ENCODE measurements at places on chromosomes 12 and 14. TPM values are rescaled to one million over a fixed set of nuclear protein-coding genes. Genes with fewer than 3 reads are reported as not detected.

DNA sequence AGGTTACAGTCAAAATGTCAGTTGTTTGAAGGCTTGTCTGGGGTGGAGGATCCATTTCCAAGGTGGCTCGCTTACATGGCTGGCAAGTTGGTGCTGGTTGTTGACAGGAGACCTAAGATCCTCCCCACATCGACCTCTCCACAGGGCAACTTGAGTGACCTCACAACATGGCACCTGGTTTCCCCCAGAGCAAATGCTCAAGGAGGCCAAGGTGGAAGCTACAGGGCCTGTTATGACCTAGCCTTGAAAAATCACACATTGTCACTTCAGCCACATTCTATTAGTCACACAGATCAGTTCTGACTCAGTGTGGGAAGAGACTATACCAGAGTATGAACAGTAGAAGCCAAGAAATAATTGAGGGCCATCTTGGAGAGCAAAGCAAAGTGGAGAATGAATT lies 11.3 kb upstream of the GNG2 start:
- no peak for DNase-seq
- H3K4me1 ChIP-seq, result no peaks in the 10 kb centered on the region
- H3K27ac ChIP-seq, result no peak overlapping the region
- H3K27me3 ChIP-seq, result no peaks in the 10 kb centered on the region

DNA sequence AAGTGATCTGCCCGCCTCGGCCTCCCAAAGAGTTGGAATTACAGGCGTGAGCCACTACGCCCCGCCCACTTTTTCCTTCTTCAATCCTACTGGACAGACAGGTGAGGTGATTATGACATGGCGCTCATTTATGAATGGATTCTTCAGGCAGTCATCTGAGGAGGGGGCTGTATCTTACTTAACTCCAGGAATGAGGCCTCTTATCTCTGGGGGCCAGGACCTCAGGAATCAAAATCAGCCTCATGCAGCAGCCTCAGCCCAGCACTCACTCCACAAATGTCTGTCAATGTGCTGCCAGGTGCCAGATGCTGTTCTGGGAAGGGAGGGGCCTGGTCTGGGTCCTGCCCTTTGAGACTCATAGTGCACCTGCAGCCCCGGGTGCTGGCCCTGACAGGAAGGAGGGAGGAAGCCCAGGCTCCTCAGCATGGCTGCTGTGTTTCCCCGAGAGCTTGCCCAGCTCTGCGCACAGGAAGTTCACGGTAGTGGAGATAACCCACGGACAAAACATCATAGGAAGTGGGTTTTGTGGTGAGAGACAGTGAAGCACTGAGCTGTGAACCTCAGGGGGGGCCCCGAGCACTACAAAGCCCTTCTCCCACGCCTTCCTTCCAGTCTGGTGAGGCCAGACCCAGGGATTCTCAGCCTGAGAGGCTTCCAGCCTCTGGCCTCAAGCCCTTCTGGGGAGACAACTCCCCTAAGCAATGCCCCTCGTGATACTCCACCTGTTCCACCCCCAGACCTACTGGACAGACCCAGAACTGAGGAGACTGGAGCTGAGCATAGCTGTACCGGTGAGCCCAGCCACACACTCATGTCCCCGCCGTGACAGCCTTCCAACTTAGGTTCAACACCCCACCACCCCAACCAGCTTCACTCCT lies 22.3 kb downstream of the GALNT6 start:
- no peak for DNase-seq
- H3K4me1 ChIP-seq, result no peaks in the 10 kb centered on the region
- H3K27me3 ChIP-seq, result no peaks in the 10 kb centered on the region

The ARHGDIB gene
- total RNA-seq, result 168 TPM

GRCh38 chr14:30935445-30935844 lies 61.1 kb downstream of the COCH start:
- DNase-seq, result no peak
- no peaks in the 10 kb centered on the region for H3K4me1 ChIP-seq
- H3K27me3 ChIP-seq, result no peaks in the 10 kb centered on the region
- peaks cover 4% of the 10 kb centered on the region for H3K36me3 ChIP-seq
- H3K27ac ChIP-seq, result no peak overlapping the region

DNA sequence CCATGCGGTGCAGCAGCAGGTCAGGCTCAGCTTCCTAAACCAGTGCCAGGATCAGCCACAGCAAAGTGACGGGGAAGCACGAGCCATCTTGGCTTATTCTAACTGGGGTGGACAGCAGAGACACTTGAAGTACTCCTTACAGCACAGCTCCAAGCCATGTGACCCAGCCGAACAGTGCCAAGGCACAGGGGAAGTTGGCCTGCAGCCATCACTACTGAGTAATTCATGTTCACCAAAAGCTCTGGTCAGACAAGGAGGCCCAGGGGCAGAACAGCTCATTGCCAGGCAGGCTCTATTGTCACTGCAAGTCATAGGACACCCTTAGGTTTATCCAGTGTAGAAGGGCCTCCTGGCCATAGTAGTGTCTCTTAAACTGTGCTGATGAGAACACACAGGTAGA lies 23.4 kb upstream of the SLC35F4 start:
- H3K27ac ChIP-seq, result no peak overlapping the region
- H3K27me3 ChIP-seq, result no peaks in the 10 kb centered on the region
- no peak overlapping the region for H3K4me3 ChIP-seq
- peak; percentile 44 for DNase-seq
- no peaks in the 10 kb centered on the region for H3K4me1 ChIP-seq
- H3K36me3 ChIP-seq, result no peaks in the 10 kb centered on the region

- H3K27ac ChIP-seq, result peak overlapping the region; percentile 23
- peaks cover 42% of the 10 kb centered on the region for H3K4me1 ChIP-seq
- H3K27me3 ChIP-seq, result no peaks in the 10 kb centered on the region
- DNase-seq, result no peak
- no peak overlapping the region for H3K4me3 ChIP-seq
- H3K36me3 ChIP-seq, result no peaks in the 10 kb centered on the region
These were observed 14.3 kb downstream of the HDAC7 start for GRCh38 chr12:47805417-47805816.

- H3K27ac ChIP-seq, result no peak overlapping the region
- DNase-seq, result no peak
- H3K4me3 ChIP-seq, result no peak overlapping the region
- no peaks in the 10 kb centered on the region for H3K27me3 ChIP-seq
- no peaks in the 10 kb centered on the region for H3K4me1 ChIP-seq
- no peaks in the 10 kb centered on the region for H3K36me3 ChIP-seq
These were observed 261.7 kb downstream of the CACNA1C start for GRCh38 chr12:2314492-2314891.

DNA sequence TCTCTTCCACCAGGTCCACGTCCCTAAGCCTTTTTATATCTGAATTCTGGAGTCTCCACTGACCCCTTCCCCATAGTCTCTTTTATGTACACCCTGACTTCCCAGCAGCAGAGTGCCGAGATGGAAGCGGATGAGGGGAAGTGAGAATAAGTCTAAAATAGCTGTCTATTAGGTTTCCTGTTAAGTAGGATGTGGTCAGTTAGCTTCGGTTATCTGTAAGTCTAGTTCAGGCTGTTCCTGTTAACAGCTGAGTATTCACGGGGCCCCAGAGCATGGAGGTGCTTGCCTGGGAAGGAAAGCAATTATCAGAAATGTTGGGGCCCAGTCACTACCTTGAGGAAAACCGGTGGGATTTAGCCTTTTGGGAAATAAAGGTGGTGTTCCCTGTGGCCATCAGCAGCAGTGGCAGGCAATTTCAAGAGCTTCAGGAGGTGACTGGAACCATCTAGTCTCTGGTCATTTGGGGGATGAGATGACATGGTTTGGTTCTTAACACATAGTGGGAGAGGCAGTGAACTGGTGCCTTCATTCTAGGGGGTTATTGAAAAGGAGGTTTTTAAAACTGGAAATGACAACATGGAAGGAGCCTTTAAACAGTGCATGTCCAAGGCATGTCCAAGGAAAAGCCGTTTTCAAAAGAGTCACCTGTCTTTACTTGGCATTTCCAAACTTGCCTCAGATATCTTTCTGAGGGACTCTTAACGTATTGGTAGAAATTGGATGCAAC lies 21.8 kb downstream of the CHST11 start:
- H3K4me3 ChIP-seq, result no peak overlapping the region
- H3K36me3 ChIP-seq, result no peaks in the 10 kb centered on the region
- no peaks in the 10 kb centered on the region for H3K4me1 ChIP-seq
- H3K27ac ChIP-seq, result no peak overlapping the region
- H3K27me3 ChIP-seq, result no peaks in the 10 kb centered on the region

- DNase-seq, result no peak
- H3K27ac ChIP-seq, result no peak overlapping the region
These were observed 407.5 kb upstream of the MGAT4C start for GRCh38 chr12:86663716-86664115.

DNA sequence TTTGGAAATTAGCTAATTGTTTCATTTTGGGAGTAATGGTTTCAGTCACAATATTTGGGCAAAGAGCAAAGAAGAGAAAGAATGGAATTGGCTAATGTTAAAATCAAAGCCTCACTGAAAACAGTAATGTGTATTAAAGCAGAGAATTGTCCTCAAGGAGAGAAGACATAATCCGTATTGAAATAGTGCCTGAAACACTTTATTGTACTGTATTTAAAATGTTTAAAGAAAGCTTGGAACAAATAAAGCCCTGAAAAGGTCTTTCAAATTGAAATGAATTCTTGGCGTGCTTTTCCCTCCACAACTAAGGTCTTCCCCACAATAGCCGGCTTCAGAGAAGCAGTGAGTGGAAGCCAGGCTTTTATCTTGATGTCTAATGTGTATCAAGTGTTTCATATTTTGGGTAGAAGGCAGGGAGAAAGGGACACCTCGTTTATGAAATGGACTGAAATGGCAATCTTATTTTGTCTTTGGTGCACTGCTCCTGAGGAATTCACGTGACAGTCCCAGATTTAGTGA lies 212.9 kb upstream of the CRY1 start:
- H3K4me1 ChIP-seq, result no peaks in the 10 kb centered on the region
- no peak overlapping the region for H3K27ac ChIP-seq
- DNase-seq, result no peak
- H3K27me3 ChIP-seq, result no peaks in the 10 kb centered on the region
- H3K4me3 ChIP-seq, result no peak overlapping the region
- H3K36me3 ChIP-seq, result no peaks in the 10 kb centered on the region

GRCh38 chr12:51922762-51923505 lies 15.6 kb downstream of the ACVRL1 start:
- no peaks in the 10 kb centered on the region for H3K27me3 ChIP-seq
- peak overlapping the region; percentile 68 for H3K27ac ChIP-seq
- DNase-seq, result no peak
- peaks cover 3% of the 10 kb centered on the region for H3K4me1 ChIP-seq
- peak overlapping the region; percentile 7 for H3K4me3 ChIP-seq
- no peaks in the 10 kb centered on the region for H3K36me3 ChIP-seq

GRCh38 chr12:12158858-12159257 lies 88.1 kb downstream of the BCL2L14 start:
- no peak overlapping the region for H3K4me3 ChIP-seq
- no peak for DNase-seq
- no peaks in the 10 kb centered on the region for H3K4me1 ChIP-seq
- no peaks in the 10 kb centered on the region for H3K36me3 ChIP-seq
- no peak overlapping the region for H3K27ac ChIP-seq

- H3K4me1 ChIP-seq, result no peaks in the 10 kb centered on the region
- H3K4me3 ChIP-seq, result no peak overlapping the region
- H3K36me3 ChIP-seq, result no peaks in the 10 kb centered on the region
- H3K27me3 ChIP-seq, result no peaks in the 10 kb centered on the region
- no peak for DNase-seq
These were observed 362.6 kb downstream of the DAD1 start for GRCh38 chr14:22226381-22226780.

DNA sequence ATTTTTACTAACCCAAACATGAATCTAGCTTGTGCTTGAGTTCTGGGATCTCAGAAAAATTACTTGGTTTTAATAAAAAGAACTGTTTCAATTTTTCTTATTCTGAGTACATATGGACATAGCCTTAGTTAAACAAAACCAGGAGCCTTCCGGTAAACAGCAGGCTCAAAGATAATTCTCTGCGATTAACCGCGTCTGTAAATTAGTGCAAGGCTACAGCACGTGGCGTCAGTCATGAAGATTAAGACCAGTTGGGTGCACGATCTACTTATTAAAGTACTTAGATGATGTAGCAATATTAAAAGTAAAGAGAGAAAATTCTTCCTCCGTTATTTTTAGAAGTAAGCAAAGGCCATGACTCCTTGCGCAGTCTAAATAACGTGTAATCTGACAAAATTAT lies 700 bp downstream of the KCNJ8 start:
- H3K27ac ChIP-seq, result no peak overlapping the region
- peak overlapping the region; percentile 74 for H3K4me3 ChIP-seq
- H3K27me3 ChIP-seq, result no peaks in the 10 kb centered on the region

The TDRD9 gene
- total RNA-seq, result 0.96 TPM

The COQ6 gene
- 64.8 TPM for total RNA-seq

GRCh38 chr14:23028799-23029198 lies 5.9 kb downstream of the PSMB5 start:
- H3K27me3 ChIP-seq, result no peaks in the 10 kb centered on the region

DNA sequence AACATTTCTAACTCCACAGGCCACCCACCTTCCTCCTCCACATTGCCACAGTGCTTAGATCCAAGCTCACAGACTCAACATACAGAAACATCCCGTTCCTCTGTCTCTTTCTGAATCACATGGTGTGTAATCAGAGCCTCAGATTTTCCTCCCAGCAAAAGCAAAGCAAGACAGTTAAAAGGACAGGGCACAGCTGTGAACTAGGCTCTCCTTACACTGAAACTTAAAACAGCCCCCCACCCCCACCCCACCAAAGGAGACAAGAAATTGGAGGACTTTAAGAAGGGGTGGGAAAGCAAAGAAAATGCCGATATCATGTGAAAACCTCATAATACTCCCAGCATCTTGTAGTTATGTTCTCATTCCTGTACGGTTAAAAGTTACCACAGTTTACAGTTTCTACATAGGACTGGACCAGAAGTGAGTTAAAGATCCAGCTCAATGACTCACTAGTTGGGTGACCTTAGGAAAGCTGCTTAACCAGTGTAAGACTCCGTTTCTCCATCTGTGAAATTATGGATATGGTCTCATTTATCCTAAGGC lies 4.8 kb downstream of the YBX3 start:
- no peaks in the 10 kb centered on the region for H3K27me3 ChIP-seq
- H3K4me1 ChIP-seq, result no peaks in the 10 kb centered on the region
- DNase-seq, result no peak

- no peaks in the 10 kb centered on the region for H3K27me3 ChIP-seq
- no peaks in the 10 kb centered on the region for H3K4me1 ChIP-seq
- H3K4me3 ChIP-seq, result no peak overlapping the region
- no peak overlapping the region for H3K27ac ChIP-seq
These were observed 148.4 kb downstream of the KSR2 start for GRCh38 chr12:117820216-117820907.

GRCh38 chr14:102206918-102207317 lies 67.2 kb downstream of the WDR20 start:
- DNase-seq, result no peak
- H3K36me3 ChIP-seq, result no peaks in the 10 kb centered on the region
- no peaks in the 10 kb centered on the region for H3K4me1 ChIP-seq
- H3K4me3 ChIP-seq, result no peak overlapping the region
- H3K27me3 ChIP-seq, result no peaks in the 10 kb centered on the region
